ENCODE measurements at places on chromosomes 16 and 17. TPM values are rescaled to one million over a fixed set of nuclear protein-coding genes. Genes with fewer than 3 reads are reported as not detected.
A peak's percentile ranks its signal among the peaks of the same experiment; 100 is the strongest.

KRTAP3-1 gene
- 95.2 TPM for total RNA-seq

PPP1R27 gene
- not detected for total RNA-seq

GRCh38 chr17:15249487-15249886, 15.6 kb downstream of the PMP22 start:
- H3K36me3 ChIP-seq, result peaks cover 43% of the 10 kb centered on the region
- H3K4me1 ChIP-seq, result peaks cover 75% of the 10 kb centered on the region
- DNase-seq, result no peak
- H3K4me3 ChIP-seq, result no peak overlapping the region
- peak overlapping the region; percentile 11 for H3K27ac ChIP-seq

GRCh38 chr16:4026854-4027253, 89.4 kb downstream of the ADCY9 start:
- H3K4me3 ChIP-seq, result no peak overlapping the region
- DNase-seq, result no peak
- no peaks in the 10 kb centered on the region for H3K4me1 ChIP-seq
- H3K36me3 ChIP-seq, result no peaks in the 10 kb centered on the region
- no peaks in the 10 kb centered on the region for H3K27me3 ChIP-seq

- H3K27ac ChIP-seq, result no peak overlapping the region
- no peak overlapping the region for H3K4me3 ChIP-seq
- DNase-seq, result no peak
- peaks cover 46% of the 10 kb centered on the region for H3K27me3 ChIP-seq
- H3K4me1 ChIP-seq, result no peaks in the 10 kb centered on the region
- no peaks in the 10 kb centered on the region for H3K36me3 ChIP-seq
These were observed 259.8 kb downstream of the C16orf95 start for GRCh38 chr16:87057211-87057881.

Data from suprapubic skin (tissue), 4 donors.